ENCODE measurements at places on chromosomes 7 and 10.

- DNase-seq: no peak
Measured at GRCh38 chr10:121311812-121312443, 286.3 kb downstream of the FGFR2 start.

GRCh38 chr7:38021892-38022291 is 101.5 kb downstream of the EPDR1 start:
- DNase-seq: no peak

GRCh38 chr7:134191876-134192275 is 64.7 kb downstream of the LRGUK start:
- DNase-seq: no peak

GRCh38 chr7:117134889-117135552 is 181.7 kb downstream of the ST7 start:
- DNase-seq: no peak

- DNase-seq: no peak
Measured at GRCh38 chr10:22518167-22518724, 172.9 kb downstream of the SPAG6 start.

- no peak for DNase-seq
Measured at GRCh38 chr10:45052700-45053099, 52.0 kb downstream of the ZNF22 start.

GRCh38 chr7:5692845-5693278 is 88.6 kb downstream of the RNF216 start:
- DNase-seq: no peak

GRCh38 chr7:29289156-29290021 is 94.8 kb downstream of the CHN2 start:
- DNase-seq: no peak
